ENCODE measurements at places on chromosomes 3 and 15.

DNA sequence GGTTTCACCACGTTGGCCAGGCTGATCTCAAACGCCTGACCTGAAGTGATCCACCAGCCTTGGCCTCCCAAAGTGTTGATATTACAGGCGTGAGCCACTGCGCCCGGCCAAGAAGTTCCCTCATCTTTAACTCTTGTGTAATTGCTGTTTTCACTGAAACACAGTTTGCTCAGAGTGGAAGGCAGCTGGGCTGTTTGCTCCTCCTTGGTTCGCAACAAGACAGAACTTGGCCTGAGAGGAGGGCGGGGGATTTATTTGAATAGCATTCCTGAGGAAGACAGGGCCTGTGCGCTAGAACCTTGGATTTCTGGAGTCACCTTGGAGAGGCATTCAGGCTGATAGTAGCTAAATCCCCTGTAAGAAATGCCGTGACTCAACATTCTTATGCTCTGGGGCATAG, 226.7 kb upstream of the MCTP2 start:
- no peak for DNase-seq

DNA sequence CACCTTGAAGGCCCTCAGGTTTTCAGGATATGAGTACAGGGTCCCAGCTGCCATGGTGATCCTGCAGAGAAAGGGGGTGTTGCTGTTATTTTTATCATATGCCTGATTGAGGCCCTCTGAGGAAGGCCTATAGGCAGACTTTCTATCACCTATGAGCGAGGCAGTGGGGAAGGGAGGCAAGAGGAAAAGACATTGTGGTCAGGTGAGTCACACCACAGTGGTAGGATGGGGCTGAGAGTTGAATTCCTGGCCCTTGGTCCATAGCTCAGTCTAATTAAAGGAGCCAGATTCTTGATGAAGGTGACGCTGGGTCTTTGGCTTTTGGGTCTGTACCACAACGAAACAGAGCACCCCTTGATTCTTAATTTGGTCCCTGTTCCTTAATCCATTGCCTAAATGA, 72.7 kb downstream of the ZNF621 start:
- no peak for DNase-seq

GRCh38 chr3:160099834-160100233, 111.2 kb downstream of the IL12A start:
- no peak for DNase-seq

GRCh38 chr3:70832089-70832833, 519.8 kb upstream of the MDFIC2 start:
- no peak for DNase-seq

DNA sequence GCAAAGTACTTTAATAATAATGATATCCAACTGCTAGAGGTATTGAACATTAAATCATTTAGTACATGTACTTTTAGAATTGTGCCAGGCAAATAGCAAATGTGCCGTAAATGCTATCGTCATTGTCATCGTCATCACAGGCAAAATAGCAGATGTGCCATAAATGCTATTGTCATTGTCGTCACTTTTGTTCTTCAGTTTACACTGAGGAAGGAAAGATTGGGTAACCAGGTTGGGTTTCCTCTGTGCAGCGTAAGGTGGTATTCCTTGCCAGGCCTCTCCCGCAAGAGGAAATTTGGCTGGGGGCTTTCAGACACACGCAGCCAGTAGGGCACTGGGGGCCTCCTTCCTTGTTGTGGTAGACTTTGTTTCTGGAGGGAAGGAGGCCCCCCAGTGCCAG, 26.4 kb downstream of the ABHD17C start:
- no peak for DNase-seq

- no peak for DNase-seq
These were observed 60.0 kb downstream of the NMNAT3 start for GRCh38 chr3:139617672-139618268.

DNA sequence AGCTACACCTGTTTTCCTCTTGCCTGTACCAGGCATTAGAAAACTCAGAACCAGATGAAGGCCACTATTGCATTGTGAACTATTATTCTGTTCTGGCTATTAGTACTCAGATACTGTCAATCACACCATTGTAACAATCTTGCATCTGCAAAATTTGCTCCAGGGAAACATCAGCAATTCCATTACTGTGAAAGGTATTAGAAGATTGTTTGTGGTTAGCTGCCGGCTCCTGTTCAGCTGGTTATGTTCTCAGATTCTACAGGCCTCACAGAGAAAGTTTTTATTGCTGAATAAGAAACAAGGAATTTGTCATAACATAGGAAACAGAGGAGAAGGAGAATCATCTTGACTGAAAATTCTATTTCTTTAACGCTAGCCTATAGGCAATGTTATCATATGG, 179.9 kb downstream of the PLOD2 start:
- DNase-seq = no peak
